ENCODE measurements at places on chromosomes 5 and 9.
A peak's percentile ranks its signal among the peaks of the same experiment; 100 is the strongest.

- DNase-seq = no peak
Observed at GRCh38 chr9:116979456-116979855, 292.4 kb downstream of the TRIM32 start.

- peak; percentile 86 for DNase-seq
Observed at GRCh38 chr9:37968228-37968701, 64.3 kb upstream of the SLC25A51 start.

GRCh38 chr9:20317701-20318100 lies 304.6 kb downstream of the MLLT3 start:
- DNase-seq = no peak

DNA sequence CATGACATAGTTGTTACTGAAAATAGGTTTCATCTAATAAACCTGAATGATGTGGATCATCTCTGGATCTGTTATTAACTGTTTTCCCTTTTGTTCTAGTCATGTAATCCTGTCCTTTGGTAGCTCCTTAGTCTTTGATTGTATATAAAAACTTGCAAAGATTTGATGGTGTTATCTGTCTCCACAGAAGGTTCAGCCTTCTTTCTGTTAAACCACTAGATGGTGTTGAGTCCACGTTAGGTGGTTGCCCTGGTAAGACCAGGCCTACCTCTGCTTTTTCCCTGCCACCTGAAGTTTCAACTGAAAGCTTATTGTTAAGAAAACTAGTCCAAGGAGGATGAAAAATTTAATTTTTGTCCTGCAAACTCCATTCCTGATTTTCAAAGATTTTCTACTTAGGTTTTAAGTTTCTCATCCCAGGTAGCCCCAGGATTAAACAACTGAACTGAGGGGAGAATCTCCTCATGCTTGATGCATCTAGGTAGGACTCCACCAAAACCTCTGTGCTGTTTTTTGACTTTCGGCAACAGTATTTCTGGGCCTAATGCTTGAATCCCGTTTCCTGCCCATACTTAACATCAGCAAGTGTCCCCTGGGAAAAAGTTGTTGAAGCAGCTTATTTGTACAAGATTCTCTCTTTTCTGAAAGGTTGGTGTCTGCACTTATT lies 68.5 kb downstream of the RICTOR start:
- DNase-seq = peak; percentile 35

DNA sequence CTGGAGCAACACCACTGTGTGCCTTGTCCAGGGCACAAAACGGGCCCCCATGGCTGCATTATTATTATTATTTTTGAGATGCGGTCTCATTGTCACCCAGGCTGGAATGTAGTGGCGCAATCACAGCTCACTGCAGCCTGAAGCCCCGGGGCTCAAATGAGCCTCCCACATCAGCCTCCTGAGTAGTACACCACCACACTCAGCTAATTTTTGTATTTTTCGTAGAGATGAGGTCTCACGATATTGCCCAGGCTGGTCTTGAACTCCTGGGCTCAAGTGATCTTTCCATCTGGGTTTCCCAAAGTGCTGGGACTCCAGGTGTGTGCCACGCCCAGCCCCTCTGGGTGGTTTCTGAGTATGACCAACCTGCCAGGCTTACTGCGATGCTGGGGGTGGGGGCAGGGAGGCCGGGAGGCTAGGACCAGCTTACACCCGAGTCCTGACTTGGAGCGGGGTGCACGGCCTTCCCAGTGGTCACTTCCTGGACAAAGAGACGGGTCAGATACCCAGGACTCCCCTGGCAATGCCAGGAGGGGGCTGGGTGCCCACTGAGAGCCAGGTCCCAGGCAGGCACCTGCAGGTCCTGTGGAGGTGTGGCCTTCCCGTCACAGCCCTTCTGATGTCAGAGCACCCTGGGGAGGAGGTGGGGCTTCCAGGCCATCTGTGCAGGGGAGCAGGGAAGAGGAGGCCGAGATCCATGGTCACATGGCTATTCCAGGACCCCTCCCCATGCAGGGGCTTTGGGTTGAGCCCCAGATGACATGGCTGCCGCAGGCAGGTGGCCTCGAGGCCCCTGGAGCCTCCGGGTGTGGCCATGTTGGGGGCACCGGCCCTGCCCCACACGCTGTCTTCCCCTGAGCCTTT lies 8.3 kb upstream of the NRARP start:
- no peak for DNase-seq

GRCh38 chr9:36929350-36929675 lies 104.8 kb downstream of the PAX5 start:
- no peak for DNase-seq

- DNase-seq = peak; percentile 89
Observed at GRCh38 chr5:180784497-180785097, 18.0 kb downstream of the MGAT1 start.

GRCh38 chr5:8895599-8895998 lies 650.3 kb downstream of the SEMA5A start:
- DNase-seq = no peak

- DNase-seq = no peak
Observed at GRCh38 chr9:127853312-127854183, 910 bp downstream of the ENG start.

- DNase-seq = no peak
Observed at GRCh38 chr5:1832511-1833250, 31.5 kb downstream of the NDUFS6 start.

- no peak for DNase-seq
Observed at GRCh38 chr5:163305655-163306054, 131.7 kb upstream of the CCNG1 start.

DNA sequence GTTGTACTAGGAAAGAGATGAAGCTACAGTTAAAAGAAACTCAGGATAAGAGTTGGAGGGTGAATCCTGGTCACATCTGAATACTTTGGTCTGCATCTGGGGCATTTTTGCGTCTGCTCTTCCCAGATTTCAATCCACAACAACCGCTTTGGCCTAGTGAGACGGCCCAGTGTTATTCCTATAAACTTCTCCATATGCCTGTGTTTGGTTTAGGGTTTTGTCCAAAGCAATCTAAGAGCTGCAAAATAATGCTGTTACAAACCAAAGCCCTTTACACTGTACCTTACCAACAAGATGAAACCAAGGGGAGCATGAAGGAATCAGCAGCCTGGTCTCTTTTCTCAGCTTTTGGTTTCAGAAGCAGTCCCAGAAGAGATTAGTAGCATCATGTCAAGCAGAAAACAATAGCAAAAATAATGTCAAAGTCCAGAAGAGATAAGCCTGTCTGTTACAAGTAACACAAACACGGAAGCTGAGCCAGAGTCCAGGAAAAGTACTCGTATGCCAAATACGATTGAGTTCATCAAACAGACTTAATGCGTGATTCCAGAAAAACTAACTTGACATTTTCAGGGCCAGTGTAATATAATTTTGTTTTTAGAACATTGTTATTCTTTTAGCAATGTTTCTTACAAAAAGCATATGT lies 379.9 kb upstream of the ACO1 start:
- no peak for DNase-seq

DNA sequence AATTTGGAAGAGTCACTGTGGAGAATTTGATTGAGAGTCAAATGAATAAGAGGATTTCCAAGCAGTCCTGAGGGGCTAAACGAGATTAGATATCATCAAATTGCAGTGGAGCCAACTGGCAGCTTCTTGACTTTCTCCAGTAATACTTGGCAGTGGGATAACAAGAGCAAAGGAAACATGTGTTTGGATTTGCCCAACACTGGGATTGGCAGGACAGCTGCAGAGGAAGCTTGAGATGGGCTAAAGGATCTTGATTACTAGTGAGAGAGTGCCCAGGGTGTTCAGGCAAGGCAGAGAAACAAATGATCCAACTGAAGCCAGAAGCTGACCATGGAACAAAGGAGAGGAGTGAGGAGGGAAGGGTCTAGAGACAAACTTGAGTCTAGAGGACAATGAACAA lies 356.0 kb upstream of the ISL1 start:
- no peak for DNase-seq

GRCh38 chr9:91923145-91923544 lies 26.9 kb downstream of the ROR2 start:
- no peak for DNase-seq

DNA sequence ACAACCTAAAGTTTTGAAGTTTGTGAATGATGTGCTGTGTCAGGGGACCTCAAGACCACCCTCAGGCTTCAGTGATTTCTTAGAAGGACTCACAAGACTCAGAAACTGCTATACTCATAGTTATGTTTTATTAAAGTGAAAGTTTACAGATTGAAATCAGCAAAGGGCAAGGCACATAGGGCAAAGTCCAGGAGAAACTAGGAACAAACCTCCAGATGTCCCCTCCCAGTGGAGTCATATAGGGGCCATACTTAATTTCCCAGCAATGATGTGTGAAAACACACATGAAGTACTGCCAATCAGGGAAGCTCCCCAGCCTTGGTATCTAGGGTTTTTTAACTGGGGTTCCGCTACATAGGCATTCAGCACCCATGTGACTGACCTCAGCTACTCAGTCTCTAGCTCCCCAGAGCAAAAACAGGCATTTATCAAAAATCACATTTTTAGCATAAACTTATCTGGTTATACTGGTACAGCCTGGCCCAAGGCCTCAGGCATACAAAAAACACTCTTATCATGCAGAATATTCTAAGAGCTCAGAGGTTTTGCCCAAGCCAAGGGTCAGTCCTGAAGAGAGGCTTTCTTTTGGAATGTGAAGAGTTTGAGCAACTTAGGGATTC lies 74.7 kb upstream of the ANKRD55 start:
- DNase-seq = no peak

DNA sequence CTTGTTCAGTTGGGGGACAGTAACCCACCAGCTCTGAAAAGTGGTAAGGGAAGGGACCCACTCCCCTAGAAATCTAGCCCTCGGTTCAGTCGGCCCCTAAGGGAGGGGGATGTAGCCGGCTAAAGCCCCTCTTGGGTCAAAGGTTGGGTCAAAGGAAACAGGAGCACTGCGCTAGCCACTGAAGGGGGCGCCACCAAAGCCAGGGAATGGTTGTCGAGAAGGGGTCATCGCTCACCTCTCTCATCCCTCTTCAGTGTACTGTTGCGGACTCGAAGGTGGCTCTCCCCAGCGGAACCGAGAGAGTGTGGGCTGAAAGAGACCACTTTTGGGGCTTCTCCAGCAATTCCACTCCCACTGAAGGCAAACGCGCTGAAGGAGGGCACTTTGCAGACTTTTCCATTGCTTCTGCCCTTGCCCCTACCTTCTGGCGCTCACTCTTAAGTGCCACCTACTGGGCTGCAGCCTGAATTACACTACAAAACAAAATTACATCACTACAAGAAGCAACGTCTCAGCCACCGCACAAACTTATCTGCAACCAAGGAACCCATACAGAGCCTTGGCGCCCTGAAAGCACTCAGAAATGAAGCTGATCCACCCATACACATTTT lies 396.9 kb downstream of the PDE4D start:
- DNase-seq = peak; percentile 39

GRCh38 chr5:80069251-80069800 lies 34.2 kb downstream of the THBS4 start:
- no peak for DNase-seq

DNA sequence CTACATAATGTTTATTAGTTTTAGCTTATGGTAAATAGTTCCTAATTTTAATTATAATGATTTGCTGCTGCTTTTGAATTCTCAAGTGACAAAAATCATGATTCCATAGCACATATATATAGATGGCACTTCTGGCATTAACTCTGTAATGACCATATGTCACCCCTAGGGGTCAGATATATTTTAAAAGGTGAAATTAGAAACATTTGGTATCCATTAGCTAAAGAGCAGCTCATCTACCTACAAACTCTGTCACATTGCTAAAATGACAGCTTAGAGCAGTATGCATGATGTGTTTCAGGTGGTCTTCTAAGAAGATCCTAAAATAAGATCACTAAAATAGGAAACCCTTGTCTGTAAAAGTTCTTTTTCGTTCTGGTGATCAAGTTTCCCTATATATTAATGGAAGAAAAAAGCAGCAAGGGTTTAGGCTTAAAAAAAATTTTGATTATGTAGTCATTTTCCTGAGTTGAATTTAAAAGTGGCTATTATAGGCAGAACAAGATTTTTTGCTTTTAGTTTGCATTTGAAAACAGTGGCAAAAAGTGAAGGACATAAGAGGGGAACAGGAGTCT lies 157.7 kb upstream of the POU5F2 start:
- peak; percentile 11 for DNase-seq

- DNase-seq = no peak
Observed at GRCh38 chr9:128138001-128138400, 10.5 kb upstream of the PTGES2 start.

GRCh38 chr9:73165911-73166310 lies 14.2 kb downstream of the ANXA1 start:
- no peak for DNase-seq

- no peak for DNase-seq
Observed at GRCh38 chr5:83740741-83741140, 20.1 kb upstream of the HAPLN1 start.

- no peak for DNase-seq
Observed at GRCh38 chr9:108836319-108836718, 19.5 kb downstream of the ACTL7B start.

- no peak for DNase-seq
Observed at GRCh38 chr5:78113689-78114264, 180.7 kb downstream of the AP3B1 start.

- no peak for DNase-seq
Observed at GRCh38 chr5:95993776-95994175, 32.1 kb upstream of the ELL2 start.

GRCh38 chr9:71783120-71783523 lies 14.8 kb upstream of the CEMIP2 start:
- no peak for DNase-seq

- DNase-seq = no peak
Observed at GRCh38 chr5:174972291-174972690, 247.9 kb downstream of the MSX2 start.

DNA sequence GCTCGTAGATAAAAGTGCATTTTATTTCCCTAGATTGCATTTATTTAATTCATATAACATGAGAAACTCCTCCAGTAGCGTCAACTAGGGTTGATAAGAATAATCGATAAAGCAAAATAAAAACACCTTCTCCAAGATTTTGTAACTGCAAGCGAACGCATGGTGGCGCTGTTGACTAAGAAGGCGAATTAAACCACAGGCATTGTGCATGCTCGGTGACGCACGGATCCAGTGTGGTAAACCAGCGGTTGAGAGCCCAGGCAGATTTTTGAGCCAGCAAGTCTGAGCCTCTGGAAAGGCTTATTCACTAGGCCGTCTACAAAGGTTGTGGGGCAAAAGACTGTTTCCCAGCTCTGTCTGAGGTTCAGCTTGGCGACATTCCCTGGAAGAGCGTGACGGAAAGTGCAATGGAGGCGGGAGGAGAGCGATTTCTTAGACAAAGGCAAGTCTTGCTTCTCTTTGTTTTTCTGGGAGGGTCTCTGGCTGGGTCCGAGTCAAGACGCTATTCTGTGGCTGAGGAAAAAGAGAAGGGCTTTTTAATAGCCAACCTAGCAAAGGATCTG lies at the start of gene PCDHB3:
PCDHB3 (plus strand) TSS at position 231 of the 563 bp plus-strand sequence; CDS start at position 408, 177 bp downstream.
- DNase-seq = peak; percentile 60

- DNase-seq = no peak
Observed at GRCh38 chr5:96902876-96903275, 26.6 kb downstream of the ERAP2 start.

DNA sequence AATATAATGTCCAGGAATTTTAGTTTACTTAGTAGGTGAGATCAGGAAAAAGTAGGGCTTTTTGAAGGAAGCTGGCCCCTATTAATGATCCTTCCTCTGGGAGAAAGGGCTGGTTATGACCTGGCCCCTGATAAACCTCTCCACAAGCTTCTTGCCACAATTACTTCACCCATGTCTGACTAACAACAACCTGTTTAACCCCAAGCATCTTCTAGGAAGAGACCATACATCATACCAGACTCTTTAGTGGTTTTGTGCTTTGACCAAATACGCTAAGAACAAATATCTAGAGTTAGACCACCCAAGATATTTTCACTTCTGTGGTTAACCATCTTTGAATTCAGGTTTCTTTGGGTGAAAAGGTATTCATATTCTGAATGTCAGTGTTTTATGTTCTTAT lies 174.0 kb upstream of the SLC27A6 start:
- no peak for DNase-seq

- DNase-seq = no peak
Observed at GRCh38 chr5:36272136-36272690, 29.5 kb downstream of the RANBP3L start.

All from fibroblast of mammary gland (primary cell).